ENCODE measurements at places on chromosomes 13 and 19. TPM values are rescaled to one million over a fixed set of nuclear protein-coding genes. Genes with fewer than 3 reads are reported as not detected.

The RNF113B gene
- not detected for total RNA-seq

The CYP2S1 gene
- under 0.01 TPM for total RNA-seq

The ATP4B gene
- total RNA-seq = not detected

The PRMT1 gene
- 423 TPM for total RNA-seq

The DKKL1 gene
- not detected for total RNA-seq

The AMH gene
- total RNA-seq = 0.18 TPM

The CRLF1 gene
- 3.4 TPM for total RNA-seq

The KLHL1 gene
- not detected for total RNA-seq

The NCR1 gene
- total RNA-seq = not detected

The GALP gene
- total RNA-seq = not detected

The SSBP4 gene
- total RNA-seq = 178 TPM

The PGLYRP1 gene
- total RNA-seq = not detected

The CATSPERD gene
- not detected for total RNA-seq

The C1QTNF9B gene
- 2.6 TPM for total RNA-seq

The SCGB2B2 gene
- total RNA-seq = not detected

The SKA3 gene
- 15.8 TPM for total RNA-seq

The IZUMO4 gene
- total RNA-seq = 0.86 TPM

The KIR2DL4 gene
- total RNA-seq = not detected

The S1PR2 gene
- total RNA-seq = 8.5 TPM

The KLK7 gene
- total RNA-seq = not detected

The TEX29 gene
- total RNA-seq = not detected

The EID2B gene
- total RNA-seq = 7.2 TPM

The CLEC17A gene
- total RNA-seq = not detected

The MYBPC2 gene
- total RNA-seq = not detected

The SPRED3 gene
- total RNA-seq = 1.7 TPM

The CCNE1 gene
- 7.5 TPM for total RNA-seq

The BABAM1 gene
- total RNA-seq = 131 TPM

The S1PR5 gene
- total RNA-seq = not detected

The ZNF230 gene
- total RNA-seq = 1.9 TPM

The TTYH1 gene
- total RNA-seq = not detected

The SCN1B gene
- total RNA-seq = 11.3 TPM

The CYP4F3 gene
- total RNA-seq = not detected

The JSRP1 gene
- total RNA-seq = not detected

The DIRAS1 gene
- 0.35 TPM for total RNA-seq

The ICAM4 gene
- 1.6 TPM for total RNA-seq

The HRC gene
- not detected for total RNA-seq

The LILRB2 gene
- total RNA-seq = not detected

The USHBP1 gene
- not detected for total RNA-seq
